ENCODE measurements at places on chromosomes 1 and 21.

DNA sequence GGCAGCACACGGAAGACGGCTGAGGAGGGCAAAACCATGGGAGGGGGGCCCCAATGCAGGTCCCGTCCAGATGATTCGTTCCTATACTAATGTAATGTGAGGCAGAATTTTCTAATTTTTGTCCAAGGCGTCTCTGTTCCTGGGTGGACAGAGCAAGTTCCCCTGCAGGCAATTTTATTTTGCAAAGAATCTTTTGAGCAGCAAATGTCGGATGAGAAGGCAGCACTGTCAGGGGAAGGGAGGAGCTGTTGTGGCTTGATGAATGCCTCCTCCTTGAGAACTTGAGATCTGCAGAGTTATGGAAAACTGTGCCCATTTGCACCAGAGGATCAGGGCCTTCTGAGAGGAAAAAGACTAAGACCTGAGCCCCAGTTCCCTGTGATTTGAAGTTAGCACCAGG, 17.3 kb downstream of the SLC1A7 start:
- DNase-seq, result no peak

- no peak for DNase-seq
These were observed 34.6 kb upstream of the FMO3 start for GRCh38 chr1:171055966-171056643.

- no peak for DNase-seq
These were observed 8.9 kb downstream of the CAMTA1 start for GRCh38 chr1:6794164-6794563.

DNA sequence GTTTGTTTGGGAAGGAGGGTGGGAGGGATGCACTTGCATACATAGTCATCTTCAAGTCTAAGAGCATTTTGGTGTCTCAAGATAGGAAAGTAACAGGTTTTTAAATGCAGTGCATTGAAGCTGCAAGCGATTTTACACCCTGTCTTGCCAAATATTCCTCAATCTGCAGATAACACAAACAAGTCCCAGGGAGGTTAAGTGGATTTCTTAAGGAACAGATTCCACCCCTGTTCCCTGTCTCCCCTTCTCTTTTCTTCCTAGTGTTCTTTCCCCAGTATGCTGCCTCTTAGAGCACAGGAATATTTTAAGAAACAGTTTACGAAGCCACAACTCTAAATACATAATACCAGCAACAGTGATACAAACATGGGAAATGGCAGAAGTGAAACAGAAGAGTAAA, 389.9 kb downstream of the PLPP3 start:
- DNase-seq, result no peak

GRCh38 chr1:229953736-229954326, 113.2 kb upstream of the GALNT2 start:
- DNase-seq, result no peak

DNA sequence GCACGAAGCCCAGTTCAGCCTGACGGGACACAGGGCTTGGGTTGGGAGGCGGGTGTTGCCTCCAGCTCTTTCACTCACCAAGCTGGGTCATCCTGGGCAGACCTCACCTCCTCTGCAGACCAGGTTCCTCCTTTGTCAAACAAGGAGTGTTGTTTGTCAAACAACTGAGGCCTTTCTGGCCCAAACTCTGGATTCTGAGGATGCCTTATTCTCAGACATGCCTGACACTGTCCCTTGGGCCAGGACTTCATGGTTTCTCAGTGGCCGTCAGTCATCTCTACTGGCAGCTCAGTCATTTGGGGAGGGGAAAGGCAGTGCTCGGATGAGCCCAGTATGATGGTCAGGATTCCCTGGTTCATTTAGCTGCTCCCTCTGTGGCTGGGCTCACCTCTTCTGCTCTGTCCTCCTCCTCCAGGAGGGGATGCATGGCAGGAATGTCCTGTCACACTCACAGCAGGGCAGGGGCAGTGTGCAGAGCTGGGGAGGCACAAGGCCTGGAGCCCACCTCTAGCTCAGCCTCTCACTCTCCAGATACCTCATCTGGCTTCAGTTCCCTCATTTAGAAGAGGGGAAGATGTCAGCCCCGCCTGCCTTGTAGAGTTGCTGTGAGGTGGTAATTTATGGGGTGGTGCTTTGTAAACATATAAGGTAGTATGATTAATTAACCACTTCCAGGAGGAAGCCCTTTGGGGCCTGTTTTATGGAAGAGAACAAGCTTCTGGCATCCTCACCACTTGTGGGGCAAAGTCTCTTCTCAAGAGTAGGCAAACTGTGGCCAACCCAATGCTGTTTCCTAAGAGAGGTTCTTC, 20.6 kb downstream of the SLC2A1 start:
- DNase-seq, result no peak

DNA sequence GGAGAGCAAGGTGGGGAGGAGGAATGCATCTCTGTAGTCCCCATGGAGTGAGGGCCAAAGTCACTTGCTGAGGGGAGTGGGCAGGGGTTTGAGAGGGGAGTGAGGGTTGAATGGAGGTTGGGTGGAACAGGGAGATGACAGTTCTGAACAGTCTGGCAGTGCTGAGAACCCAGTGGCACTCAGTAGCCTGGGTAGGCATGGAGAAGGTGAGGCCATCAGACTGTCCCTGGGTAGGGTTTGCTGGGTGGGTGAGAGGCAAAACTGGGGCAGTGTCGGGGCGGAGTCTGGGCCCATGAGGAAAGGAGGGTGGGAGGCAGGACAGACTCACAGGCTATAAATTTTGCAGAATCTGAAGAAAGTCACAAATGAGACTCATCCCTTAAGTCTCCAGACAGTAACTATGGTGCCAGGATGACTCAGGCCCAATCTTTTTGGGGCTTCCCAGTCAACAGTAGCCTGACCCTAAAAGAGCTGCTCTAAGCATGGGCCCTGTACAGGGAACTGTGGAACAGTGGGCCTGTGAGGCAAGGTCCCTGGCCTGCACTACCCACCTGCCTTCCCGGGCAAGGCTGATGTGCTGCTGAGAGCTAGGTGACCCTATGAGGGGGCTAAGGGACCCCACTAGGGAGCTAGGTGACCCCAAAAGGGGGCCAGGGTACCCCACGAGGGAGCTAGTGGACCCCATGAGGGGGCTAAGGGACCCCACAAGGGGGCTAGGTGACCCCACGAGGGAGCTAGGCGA, 51.0 kb upstream of the DMRTB1 start:
- no peak for DNase-seq

All from head of caudate nucleus (tissue), 42 donors.